ENCODE measurements at places on chromosomes 13 and 19.
A peak's percentile ranks its signal among the peaks of the same experiment; 100 is the strongest.

GRCh38 chr13:60838581-60838980 is 441.6 kb downstream of the TDRD3 start:
- no peak for DNase-seq

- no peak for DNase-seq
Observed at GRCh38 chr13:84659359-84659661, 777.0 kb upstream of the SLITRK1 start.

GRCh38 chr13:74919914-74920313 is 562.1 kb downstream of the TBC1D4 start:
- DNase-seq, result no peak

- DNase-seq, result no peak
Observed at GRCh38 chr13:27309967-27310598, 39.5 kb downstream of the RASL11A start.

- no peak for DNase-seq
Observed at GRCh38 chr19:1272423-1273262, 2.7 kb upstream of the FAM174C start.

- DNase-seq, result no peak
Observed at GRCh38 chr19:18418483-18419194, 559 bp upstream of the SSBP4 start.

DNA sequence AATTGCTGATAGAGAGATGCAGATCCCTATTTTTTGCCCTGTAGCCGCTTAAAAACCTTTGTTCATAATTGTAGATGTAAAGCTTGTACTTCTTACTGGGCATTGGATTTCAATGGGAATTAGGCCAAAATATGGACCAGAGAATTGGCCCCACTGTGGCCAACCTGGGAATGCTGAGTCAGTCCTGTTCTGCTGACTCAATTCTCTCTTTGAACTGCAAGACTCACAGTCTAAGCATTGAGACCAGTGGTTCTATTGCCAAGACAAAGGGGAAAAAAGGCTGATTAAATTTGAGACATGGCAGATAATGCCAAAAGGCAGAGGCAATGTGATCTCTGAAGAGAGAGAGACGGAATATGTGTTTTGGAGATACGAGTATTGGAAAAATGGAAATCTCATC is 72.5 kb upstream of the UBL3 start:
- no peak for DNase-seq

- DNase-seq, result no peak
Observed at GRCh38 chr13:36033035-36033434, 98.1 kb downstream of the DCLK1 start.

- DNase-seq, result no peak
Observed at GRCh38 chr13:109840201-109840892, 54.0 kb upstream of the IRS2 start.

DNA sequence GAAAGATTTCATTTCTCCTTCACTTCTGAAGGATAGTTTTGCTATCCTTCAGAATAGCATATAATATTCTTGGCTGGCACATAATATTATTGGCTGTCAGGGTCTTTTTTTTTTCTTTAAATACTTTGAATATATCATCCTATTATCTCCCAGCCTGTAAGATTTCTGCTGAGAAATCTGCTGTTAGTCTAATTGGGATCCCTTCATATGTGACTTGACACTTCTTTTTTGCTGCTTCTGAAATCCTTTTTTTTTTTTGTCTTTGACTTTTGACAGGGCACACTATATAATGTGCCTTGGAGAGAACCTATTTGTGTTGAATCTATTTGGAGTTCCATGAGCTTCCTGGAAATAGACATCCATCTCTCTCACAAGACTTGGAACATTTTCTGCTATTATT is 136.9 kb upstream of the UBL3 start:
- no peak for DNase-seq

- no peak for DNase-seq
Observed at GRCh38 chr19:1139126-1139525, 34.9 kb downstream of the SBNO2 start.

DNA sequence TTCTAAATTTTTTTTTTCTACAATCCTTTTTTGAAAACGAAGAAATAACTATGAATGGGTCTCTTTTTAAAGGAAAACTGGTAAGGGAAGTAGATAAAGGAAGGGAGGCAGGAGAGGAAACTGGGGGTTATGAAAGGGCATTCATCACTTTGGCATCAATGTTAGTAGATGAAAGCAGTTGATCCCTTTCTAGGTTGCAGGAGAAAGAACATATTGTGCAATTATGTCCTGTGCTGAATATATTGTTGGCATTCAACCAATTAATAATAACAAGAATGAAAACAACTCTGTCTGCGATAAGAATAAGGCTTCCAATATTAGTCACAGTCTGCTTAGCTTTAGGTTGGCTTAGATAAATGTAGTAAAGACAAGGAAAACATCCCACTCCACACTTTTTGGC is 796.8 kb upstream of the KLHL1 start:
- DNase-seq, result no peak

DNA sequence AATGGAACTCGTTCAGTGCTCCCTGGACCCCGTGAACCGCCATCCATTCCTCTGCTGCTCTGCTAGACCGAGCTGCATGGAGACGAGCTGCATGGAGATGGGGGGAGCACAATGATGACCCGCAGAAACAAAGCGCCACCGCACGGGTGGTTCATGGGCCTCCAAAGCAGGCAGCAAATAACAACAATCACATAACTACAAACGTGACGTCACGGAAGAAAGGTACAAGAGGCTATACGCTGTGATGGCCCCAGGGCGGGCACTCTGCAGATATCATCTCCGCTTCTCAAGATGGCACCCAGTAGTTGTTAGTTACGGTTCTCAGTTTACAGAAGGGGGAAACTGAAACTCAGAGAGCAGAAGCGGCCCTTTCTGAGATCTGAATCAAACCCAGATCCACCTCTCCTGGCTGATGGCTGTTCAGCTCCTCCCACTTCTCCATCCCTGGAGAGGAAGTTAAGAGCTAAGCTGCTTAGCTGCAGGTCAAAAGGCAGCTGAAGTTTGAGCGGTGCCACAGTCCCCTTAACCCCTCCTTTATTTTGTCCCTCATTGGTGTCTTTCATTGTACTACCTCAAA is 1.7 kb downstream of the ATP13A1 start:
- no peak for DNase-seq

GRCh38 chr19:7883796-7884570 is 4.3 kb upstream of the LRRC8E start:
- DNase-seq, result no peak

GRCh38 chr13:99433543-99434075 is 67.7 kb upstream of the TM9SF2 start:
- no peak for DNase-seq

DNA sequence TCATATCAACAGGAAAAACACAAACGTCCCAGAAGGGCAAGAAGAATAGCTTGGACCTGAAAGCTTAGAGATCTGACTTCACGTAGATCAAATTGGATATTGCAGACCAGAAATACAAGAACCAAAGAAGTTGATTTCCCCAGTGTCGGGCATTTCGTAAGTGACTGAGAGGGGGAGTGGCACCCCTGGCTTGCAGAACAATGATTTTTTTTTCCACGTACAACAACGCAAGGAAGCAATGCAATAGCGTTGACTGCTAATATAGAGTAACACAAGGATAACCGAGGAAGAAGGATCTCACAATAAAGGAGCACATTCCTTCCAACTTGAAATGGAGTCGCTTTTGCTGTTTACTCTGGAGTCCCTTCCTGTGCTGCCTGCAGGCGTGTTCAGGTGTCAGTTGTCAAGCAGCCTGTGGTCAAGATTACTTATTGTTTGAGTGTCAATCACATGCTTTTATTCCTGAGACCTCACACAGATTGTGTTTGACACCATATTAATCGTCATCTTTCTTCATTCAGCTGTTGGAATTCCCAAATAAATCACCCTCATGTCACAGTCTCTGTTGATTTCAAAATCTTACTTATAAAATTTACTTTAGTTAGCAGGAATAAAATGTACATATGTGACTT is 139.4 kb downstream of the FREM2 start:
- no peak for DNase-seq

DNA sequence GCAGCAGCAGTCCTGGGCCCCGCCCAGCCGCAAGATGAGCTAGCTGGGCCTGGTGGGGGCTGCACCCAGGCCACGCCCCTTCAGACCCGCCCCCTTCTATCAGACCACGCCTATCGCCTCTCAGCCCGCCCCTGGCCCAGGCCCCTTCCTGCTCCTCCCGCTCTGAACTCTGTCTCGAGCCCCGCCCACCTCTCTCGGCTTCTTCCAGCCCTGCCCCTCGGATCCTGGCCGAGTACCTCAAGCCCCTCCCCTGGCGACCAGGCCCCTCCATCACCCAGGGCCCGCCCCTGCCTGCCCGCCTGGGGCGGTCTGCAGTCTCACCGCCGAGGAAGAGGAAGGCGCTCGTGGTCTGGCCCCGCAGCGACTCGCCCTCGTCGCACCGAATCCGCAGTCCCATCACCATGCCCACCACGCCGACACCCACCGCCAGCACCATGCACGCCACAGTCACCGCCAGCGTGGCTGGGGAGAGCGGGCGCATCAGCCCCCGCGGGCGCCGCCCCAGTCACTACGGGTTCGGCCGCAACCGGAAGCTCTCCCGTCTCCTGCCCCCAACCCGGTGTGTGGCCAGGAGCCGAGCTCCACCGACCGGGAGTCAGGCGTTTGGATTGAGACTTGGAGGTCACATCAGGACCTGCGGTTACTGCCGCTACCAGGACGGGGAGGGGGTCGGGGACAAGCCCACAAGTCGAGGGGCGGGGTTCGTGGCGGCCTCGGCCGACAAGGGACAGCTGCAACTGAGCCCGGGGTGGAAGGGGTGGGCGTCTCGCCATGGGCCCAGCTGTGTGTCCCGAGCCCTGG is 1.0 kb downstream of the CLDND2 start:
- no peak for DNase-seq

DNA sequence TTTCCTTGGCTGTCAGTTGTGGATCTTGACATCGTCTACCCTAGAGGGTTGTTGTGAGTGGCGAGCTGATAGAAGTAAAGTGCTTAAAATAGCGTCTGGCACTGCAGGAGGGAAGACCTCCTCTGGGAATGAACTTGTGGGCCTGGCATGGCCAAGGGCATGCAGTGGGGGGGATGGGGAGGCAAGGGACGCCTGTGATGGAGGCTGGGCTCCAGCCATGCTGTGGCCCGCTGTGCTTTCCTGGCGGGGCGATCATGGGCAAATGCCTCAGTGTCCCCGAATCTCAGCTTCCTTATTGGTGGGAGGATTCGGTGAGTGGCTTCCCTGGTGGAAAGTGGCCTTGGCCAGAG is 10.7 kb downstream of the CARM1 start:
- no peak for DNase-seq

- peak; percentile 28 for DNase-seq
Observed at GRCh38 chr19:16324384-16325160, at the start of gene KLF2. Gene KLF2, plus strand, starts transcription at chr19:16324826. Its CDS starts 98 bp downstream, at chr19:16324924.

- DNase-seq, result peak; percentile 46
Observed at GRCh38 chr19:32570081-32570785, 10.8 kb upstream of the PDCD5 start.

GRCh38 chr13:42525035-42525504 is 48.9 kb upstream of the TNFSF11 start:
- no peak for DNase-seq

GRCh38 chr13:19657872-19658591 is 24.6 kb downstream of the MPHOSPH8 start:
- DNase-seq, result no peak

DNA sequence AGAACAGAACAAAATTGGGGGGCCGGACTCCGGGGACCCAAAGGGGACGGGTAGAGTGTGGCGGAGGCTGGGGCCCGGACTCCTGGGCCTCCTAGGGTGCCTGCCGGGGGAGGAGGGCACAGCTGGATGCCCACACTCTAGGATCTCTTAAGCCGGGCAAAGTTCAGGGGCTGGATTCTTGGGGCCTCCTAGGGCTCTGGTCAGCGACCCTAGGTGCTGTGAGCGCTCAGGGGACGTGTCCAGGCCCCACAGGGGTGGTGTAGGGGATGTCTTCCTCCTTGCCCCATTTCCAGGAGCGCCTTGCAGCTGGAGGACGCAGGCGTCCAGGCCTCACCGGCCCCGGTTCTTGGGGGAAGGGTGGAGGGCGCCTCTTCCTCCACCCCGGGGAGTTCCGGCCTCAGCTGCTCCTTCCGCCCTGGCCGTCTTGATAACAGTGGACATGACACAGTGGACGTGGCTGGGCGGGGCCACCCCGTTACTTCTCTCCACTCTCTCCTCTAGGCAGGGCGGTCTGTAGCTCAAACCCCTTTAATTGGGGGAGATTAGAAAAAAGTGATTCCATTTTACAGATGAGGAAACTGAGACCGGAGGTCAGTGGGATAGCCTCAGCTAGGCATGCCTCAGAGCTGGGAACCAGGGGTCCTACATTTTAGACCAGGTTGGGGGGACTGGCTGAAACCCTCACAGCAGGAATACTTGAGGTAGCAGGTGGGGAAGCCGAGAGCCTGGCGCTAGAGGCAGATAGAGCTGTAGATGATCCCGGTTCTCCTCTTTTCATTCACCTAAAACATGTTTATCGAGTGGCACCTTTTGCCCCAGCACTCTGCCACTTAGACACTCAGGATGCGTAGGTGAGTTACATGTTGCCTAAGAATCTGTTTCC is 705 bp downstream of the STXBP2 start:
- no peak for DNase-seq

GRCh38 chr19:5323475-5323811 is 17.2 kb downstream of the PTPRS start:
- no peak for DNase-seq

- DNase-seq, result peak; percentile 92
Observed at GRCh38 chr19:46713781-46714443, 3.0 kb downstream of the PRKD2 start.

DNA sequence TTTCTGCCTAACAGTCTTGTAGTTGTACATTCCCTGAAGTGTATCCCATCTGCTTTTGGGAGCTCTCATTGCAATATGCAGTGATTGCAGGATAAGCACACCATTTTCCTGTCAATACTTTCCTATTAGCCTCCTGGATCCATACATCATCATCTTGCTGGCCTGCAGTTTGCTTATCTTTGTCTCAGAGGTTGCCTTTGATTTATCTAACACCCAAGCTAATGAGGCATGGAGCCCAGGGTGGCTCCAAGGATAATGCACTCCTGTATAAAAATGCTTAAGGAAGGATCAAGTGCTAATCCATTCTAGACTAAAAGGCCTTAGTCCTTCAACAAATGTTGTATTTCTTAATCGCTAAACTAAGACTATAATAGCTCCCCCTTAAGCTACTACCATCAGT is 161.6 kb upstream of the OBI1 start:
- DNase-seq, result no peak

DNA sequence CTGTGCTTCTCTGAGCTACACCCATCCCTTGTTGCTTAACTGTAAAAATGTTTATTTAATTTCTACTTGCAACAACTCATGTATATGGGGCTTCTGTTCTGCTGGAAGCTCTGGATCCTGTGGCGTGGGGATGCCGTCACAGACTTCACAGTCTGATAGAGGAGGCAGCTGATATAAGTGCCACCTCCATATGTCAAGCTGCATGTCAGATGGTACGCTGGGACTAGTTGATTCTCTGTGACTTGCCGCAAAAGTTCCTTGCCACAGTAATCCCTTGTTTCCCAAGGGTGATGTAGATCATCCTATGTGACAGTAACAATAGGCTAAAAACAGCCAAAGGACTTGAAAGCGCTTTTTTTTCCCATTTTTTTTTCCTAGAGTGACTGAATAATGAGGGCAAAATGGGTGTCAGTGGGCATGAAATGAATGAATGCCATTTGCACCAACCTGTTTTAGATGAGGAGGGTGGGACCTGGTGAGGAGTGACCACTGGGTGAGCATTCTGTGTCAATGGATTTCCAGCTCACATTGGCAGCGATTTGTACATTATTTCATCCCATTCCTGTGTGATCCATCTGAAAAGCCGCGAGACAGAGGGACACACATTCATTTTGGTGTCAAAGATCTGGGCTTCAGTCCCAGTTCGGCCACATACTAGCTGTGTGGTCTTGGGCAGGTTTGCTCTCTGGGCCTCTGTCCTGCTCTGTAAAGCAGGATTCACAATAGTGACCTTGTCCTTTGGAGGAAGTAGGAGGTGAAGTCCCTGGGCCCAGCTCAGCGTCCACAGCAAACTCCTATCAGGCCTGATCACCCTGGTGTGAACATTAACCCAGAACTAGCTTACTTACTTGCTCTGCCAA is 88.9 kb upstream of the RNF113B start:
- DNase-seq, result no peak
